ENCODE measurements at places on chromosomes 13 and 19.

DNA sequence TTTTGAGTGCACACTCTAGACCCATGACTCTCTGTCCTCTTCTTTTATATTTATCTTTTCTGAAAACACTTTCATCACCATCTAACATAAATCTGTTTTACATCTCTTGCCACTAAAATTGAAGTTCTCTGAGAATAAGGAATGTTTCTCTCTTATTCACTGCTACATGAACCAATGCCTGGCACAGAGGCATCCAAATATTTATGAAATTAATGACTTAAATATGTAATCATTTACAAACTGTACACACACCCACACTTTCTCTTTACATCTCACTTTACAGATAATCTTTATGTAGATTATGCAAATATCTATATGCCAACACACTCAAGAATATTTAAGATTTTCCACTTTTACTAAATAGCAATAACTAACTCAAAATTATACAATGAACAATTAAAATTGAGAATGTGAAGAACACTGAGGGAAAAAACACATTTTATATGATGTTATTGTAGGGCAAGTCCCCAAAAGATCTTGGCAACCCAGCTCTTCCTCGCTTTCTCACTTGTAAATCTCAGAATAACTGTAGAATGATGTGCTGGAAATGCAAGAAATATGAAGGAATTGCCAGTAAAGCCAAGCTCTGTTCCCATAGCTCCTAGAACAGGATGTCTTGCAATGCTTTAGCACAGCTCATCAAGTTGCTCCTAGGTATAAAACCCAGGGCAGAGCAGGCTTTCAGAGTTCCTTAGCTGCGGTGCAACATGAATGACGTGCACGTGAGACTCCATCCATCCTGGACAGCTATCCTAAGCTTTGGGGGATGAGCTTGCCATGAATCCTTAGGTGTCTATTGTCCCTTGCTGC lies 50.7 kb downstream of the UGGT2 start:
- no peaks in the 10 kb centered on the region for H3K4me1 ChIP-seq
- no peaks in the 10 kb centered on the region for H3K27me3 ChIP-seq
- no peak overlapping the region for H3K4me3 ChIP-seq
- DNase-seq, result no peak
- H3K27ac ChIP-seq, result no peak overlapping the region

DNA sequence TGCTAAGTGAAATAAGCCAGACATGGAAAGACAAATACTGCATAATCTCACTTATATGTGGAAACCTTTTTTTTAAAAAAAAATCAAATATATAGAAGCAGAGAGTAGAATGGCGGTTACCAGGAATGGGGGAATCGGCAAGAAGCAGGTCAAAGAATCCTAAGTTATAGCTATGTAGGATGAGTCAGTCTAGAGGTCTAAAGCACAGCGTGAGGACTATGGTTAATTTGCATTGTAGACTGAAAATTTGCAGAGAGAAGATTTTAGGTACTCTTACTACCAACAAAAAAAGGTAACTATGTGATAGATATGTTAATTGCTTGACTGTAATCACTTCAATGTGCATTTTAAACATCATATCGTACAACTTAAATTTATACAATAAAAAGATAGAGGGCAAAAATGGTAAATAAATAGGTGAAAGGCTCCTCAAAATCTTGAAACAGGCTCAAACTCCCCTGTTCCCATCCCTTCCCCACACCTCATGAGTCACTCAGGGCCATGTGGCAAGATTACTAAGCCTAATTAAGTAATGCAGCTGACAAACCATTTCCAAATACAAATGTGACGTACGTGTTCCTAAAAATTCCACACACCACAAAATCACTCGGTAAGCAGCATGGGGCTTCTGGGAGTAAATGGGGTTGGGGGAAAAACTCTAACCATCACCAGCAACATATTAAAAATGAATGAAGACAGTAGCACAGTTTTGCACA lies 159.0 kb downstream of the USP12 start:
- no peak for DNase-seq
- no peaks in the 10 kb centered on the region for H3K4me1 ChIP-seq
- peaks cover 6% of the 10 kb centered on the region for H3K27me3 ChIP-seq
- H3K27ac ChIP-seq, result no peak overlapping the region
- no peaks in the 10 kb centered on the region for H3K36me3 ChIP-seq

GRCh38 chr19:40553885-40554857 lies 22.5 kb upstream of the SHKBP1 start:
- DNase-seq, result no peak
- no peak overlapping the region for H3K4me3 ChIP-seq
- no peak overlapping the region for H3K27ac ChIP-seq
- H3K27me3 ChIP-seq, result peaks cover 88% of the 10 kb centered on the region

DNA sequence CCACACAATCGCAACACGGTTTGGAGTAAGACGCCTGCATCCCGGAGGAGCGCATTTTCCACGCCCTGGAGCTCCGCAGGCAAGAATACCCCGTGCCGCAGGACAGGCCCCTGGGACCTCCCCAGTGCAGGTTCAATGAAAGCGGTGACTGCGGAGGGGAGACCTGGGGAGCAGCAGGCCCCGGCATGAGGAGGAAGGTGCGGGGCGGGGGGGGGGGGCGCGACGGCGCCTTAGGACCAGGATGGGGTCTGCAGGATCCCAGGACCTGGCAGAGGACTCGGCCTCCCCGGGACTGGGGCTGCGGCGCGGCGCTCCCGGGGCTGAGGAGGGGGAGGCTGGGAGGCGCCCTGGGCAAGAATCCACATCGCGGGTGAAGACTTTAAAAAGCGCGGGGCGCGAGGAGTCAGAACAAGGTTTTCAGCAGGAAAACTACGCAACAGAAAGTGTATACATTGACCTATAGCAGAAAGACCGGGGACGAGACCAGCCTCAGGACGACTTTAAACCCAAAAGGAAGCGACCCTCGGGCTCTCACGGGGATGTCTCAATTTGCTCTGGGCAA lies 432 bp downstream of the ZNF611 start:
- H3K27ac ChIP-seq, result peak overlapping the region; percentile 91
- no peak for DNase-seq
- peaks cover 20% of the 10 kb centered on the region for H3K4me1 ChIP-seq
- peaks cover 19% of the 10 kb centered on the region for H3K36me3 ChIP-seq
- peak overlapping the region; percentile 81 for H3K4me3 ChIP-seq
- H3K27me3 ChIP-seq, result no peaks in the 10 kb centered on the region

GRCh38 chr19:17393002-17393401 lies 994 bp downstream of the CCDC194 start:
- no peak overlapping the region for H3K27ac ChIP-seq
- no peak overlapping the region for H3K4me3 ChIP-seq
- no peaks in the 10 kb centered on the region for H3K27me3 ChIP-seq
- no peak for DNase-seq

DNA sequence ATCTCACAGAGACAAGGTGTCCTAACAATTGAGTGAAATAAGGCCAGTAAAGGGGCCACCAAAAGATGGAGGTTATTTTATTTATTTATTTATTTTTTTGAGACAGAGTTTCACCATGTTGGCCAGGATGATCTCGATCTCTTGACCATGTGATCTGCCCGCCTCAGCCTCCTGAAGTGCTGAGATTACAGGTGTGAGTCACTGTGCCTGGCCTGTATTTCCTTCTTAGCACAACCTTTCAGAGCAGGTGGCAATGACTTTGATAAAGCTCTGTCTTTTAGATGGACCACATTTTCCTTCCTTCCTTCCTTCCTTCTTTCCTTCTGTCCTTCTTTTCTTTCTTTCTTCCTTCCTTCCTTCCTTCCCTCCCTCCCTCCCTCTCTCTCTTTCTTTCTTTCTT lies 11.0 kb upstream of the DOCK6 start:
- no peaks in the 10 kb centered on the region for H3K4me1 ChIP-seq
- H3K4me3 ChIP-seq, result no peak overlapping the region
- DNase-seq, result no peak
- H3K27ac ChIP-seq, result no peak overlapping the region

- peaks cover 10% of the 10 kb centered on the region for H3K27me3 ChIP-seq
- no peak overlapping the region for H3K27ac ChIP-seq
- H3K4me1 ChIP-seq, result peaks cover 23% of the 10 kb centered on the region
- H3K36me3 ChIP-seq, result peaks cover 4% of the 10 kb centered on the region
- peak; percentile 69 for DNase-seq
These were observed 40.3 kb downstream of the DEDD2 start for GRCh38 chr19:42176990-42177685.

- peaks cover 54% of the 10 kb centered on the region for H3K36me3 ChIP-seq
- DNase-seq, result no peak
- peak overlapping the region; percentile 84 for H3K27ac ChIP-seq
- H3K27me3 ChIP-seq, result no peaks in the 10 kb centered on the region
- H3K4me3 ChIP-seq, result no peak overlapping the region
These were observed 98.7 kb downstream of the DOCK9 start for GRCh38 chr13:98879127-98879520.

- no peaks in the 10 kb centered on the region for H3K4me1 ChIP-seq
- H3K27me3 ChIP-seq, result peaks cover 57% of the 10 kb centered on the region
- no peak for DNase-seq
- no peaks in the 10 kb centered on the region for H3K36me3 ChIP-seq
- no peak overlapping the region for H3K27ac ChIP-seq
These were observed 126.9 kb upstream of the SLC7A1 start for GRCh38 chr13:29722415-29722814.

- peaks cover 93% of the 10 kb centered on the region for H3K27me3 ChIP-seq
- DNase-seq, result no peak
- no peaks in the 10 kb centered on the region for H3K36me3 ChIP-seq
These were observed 40.1 kb downstream of the HSPH1 start for GRCh38 chr13:31121379-31122140.

GRCh38 chr13:83980331-83980730 lies 98.1 kb upstream of the SLITRK1 start:
- H3K36me3 ChIP-seq, result no peaks in the 10 kb centered on the region
- no peak for DNase-seq
- H3K4me1 ChIP-seq, result peaks cover 17% of the 10 kb centered on the region
- no peak overlapping the region for H3K4me3 ChIP-seq

GRCh38 chr13:49494645-49495044 lies 1.1 kb upstream of the PHF11 start:
- H3K27ac ChIP-seq, result peak overlapping the region; percentile 99
- no peaks in the 10 kb centered on the region for H3K27me3 ChIP-seq
- peak overlapping the region; percentile 97 for H3K4me3 ChIP-seq
- H3K36me3 ChIP-seq, result peaks cover 30% of the 10 kb centered on the region

GRCh38 chr13:80642641-80643040 lies 301.7 kb upstream of the SPRY2 start:
- H3K4me3 ChIP-seq, result no peak overlapping the region
- H3K36me3 ChIP-seq, result no peaks in the 10 kb centered on the region
- no peak for DNase-seq
- no peak overlapping the region for H3K27ac ChIP-seq
- no peaks in the 10 kb centered on the region for H3K4me1 ChIP-seq

DNA sequence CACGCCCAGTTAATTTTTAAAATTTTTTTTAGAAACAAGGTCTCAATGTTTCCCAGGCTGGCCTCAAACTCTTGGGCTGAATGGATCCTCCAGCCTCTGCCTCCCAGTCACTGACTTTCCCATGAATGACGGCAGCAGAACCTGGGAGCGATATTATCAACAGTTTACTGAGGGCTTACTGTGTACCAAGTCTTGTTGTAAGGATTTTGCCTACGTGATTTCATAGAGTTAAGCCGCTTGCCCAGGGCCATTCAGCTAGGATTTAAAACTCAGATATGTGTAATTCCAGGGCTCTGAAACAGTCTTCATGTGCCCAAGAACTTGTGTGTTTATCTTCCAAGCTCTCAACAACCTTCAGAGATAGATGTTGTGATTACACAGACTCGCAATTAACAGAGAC lies 6.0 kb upstream of the KXD1 start:
- no peak for DNase-seq
- peaks cover 5% of the 10 kb centered on the region for H3K36me3 ChIP-seq
- H3K27ac ChIP-seq, result no peak overlapping the region
- H3K4me3 ChIP-seq, result no peak overlapping the region
- no peaks in the 10 kb centered on the region for H3K27me3 ChIP-seq

DNA sequence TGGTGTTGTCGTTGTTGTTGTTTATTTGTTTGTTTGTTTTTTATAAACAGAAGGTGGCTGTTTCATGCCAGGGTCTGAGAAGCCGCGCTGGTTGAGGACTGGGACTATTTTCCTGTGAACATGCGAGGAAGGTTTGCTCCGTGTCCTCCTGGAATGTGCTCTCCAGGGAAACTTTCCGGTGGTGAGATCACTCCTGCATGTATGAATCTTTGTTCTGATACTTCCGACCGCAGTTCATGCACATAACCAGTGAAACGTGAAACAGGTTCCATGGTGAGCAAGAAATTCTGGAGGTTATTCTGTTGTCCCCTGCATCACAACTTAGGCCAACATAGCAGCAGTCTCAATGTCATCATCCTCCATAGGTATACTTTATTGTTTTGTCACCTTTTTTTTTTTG lies 187.6 kb upstream of the ARGLU1 start:
- no peaks in the 10 kb centered on the region for H3K27me3 ChIP-seq
- no peak overlapping the region for H3K4me3 ChIP-seq

DNA sequence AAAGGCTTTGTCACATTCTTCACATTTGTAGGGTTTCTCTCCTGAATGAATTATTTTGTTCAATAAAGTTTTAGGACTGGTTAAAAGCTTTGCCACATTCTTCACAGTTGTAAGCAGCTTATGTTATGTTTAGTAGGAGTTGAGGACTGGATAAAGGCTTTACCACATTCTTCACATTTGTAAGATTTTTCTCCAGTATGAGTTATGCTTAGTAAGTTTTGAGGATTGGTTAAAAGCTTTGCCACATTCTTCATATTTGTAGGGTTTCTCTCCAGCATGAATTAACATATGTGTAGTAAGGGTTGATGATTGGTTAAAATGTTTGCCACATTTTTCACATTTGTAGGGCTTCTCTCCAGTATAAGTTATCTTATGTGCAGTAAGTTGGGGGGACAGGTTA lies 79.9 kb downstream of the ZNF431 start:
- H3K36me3 ChIP-seq, result no peaks in the 10 kb centered on the region
- H3K27me3 ChIP-seq, result peaks cover 17% of the 10 kb centered on the region
- H3K27ac ChIP-seq, result no peak overlapping the region
- H3K4me1 ChIP-seq, result no peaks in the 10 kb centered on the region
- no peak overlapping the region for H3K4me3 ChIP-seq
- DNase-seq, result no peak

DNA sequence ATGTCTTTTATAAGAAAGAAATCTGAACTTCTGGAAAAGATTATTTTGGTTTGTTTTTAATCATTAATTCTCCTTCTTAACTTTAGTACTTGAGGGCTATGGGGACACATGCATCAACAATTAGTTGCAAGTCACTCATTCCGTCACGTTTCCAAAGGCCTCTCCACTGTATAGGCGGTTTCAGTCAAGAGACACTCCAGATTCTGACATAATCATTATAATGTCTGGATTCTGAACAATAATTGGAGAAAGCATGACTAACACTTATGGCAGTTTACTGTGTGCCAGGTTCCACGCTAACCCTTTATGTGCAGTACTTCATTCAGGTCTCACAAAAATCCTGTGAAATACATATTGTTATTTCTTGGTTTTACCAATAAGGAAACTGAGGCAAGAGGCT lies 71.9 kb downstream of the TNFRSF19 start:
- no peak overlapping the region for H3K27ac ChIP-seq
- H3K27me3 ChIP-seq, result peaks cover 31% of the 10 kb centered on the region
- no peak for DNase-seq
- no peak overlapping the region for H3K4me3 ChIP-seq
- H3K36me3 ChIP-seq, result no peaks in the 10 kb centered on the region

DNA sequence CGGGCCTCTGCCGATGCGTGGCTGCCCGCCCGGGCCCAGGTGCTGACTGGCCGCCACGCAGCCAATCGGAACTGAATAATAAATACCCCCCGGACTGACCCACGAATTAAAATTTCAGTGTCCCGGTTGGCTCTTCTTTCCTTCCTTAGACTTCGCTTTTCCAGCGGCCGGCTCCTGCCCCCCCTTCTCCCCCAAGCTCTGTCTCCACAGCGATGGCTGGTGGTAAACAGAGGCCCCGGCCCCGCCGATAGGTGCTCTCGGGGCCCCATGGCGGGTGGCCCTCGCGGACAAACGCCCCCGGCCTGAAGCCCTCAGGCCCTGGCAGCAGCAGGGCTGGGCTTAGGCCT lies 2.6 kb downstream of the ZBTB7A start:
- peak overlapping the region; percentile 85 for H3K4me3 ChIP-seq
- no peaks in the 10 kb centered on the region for H3K27me3 ChIP-seq
- H3K27ac ChIP-seq, result peak overlapping the region; percentile 89
- peaks cover 31% of the 10 kb centered on the region for H3K4me1 ChIP-seq
